ENCODE measurements at places on chromosomes 1 and 21.
A peak's percentile ranks its signal among the peaks of the same experiment; 100 is the strongest.

GRCh38 chr1:187476671-187477070 lies 647.9 kb downstream of the PLA2G4A start:
- DNase-seq, result no peak

DNA sequence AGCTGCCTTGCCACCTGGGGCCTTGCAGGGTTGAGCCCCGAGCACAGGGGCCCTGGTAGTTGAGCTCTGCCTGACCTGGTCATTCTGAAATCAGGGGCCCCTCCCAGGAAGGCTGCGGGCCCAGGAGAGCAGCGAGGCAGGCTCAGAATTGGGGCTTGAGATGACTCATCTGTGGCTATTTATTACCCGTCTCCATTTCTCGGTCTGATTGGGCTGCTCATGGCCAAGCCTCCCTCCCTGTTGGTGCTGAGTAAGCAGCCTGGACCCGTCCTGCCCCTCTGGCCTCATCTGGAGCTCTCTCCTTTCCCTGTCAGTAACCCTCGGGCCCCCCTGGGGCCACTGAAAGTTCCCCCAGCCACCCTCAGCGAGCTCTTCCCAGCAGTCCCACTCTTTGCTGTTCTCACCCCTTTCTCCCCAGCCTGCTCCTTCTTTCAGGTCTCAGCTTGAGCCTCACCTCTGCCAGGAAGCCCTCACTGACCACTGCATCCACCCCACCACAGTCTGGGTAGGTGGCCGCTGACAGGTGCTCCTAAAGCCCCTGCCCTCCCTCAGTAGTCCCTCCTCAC lies 11.0 kb upstream of the TNFRSF8 start:
- peak; percentile 56 for DNase-seq

GRCh38 chr1:9714257-9714718 lies 62.8 kb downstream of the PIK3CD start:
- no peak for DNase-seq

GRCh38 chr21:46092811-46093667 lies 4.9 kb upstream of the COL6A2 start:
- no peak for DNase-seq

DNA sequence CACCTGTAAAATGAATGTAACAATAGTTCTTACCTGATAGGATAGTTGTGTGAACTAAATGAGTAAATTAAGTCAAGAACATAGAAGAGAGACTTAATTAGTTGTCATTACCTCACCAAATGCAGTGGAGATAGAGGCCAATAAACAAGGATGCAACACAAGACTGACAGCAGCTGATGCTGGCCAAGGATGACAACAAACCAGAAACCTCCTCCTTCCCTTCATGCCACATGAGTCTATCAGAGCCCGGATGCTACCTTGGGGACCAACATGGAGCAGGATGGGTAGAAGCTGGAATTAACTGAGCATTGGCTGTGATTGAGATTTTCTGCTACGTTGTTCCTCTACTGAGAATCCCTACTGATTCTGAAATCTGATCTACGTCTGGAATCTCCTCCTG lies 30.3 kb upstream of the USP1 start:
- DNase-seq, result no peak

GRCh38 chr1:58345215-58346035 lies 201.1 kb downstream of the OMA1 start:
- no peak for DNase-seq

- no peak for DNase-seq
These were observed 1047.6 kb upstream of the ADGRL4 start for GRCh38 chr1:80054129-80054528.

GRCh38 chr1:3355089-3355488 lies 99.4 kb upstream of the ARHGEF16 start:
- DNase-seq, result no peak

DNA sequence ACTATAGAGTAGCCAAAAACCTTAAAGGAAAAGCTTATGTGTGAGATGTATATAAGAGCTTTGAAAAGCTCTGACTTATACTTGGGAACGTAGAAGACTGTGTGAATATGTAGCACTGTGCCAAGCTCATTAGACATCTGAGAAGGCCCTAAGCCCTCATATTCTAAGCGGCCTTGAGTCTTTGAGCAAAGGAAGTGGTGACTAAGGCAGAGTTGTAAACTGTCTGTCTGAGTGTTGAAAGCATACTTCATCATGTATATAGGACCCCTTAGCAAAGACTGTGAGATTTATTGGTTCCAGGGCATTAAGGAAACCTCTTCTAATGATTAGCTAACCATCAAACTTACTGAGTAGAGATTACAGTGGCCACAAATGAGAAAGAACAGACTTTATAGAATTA lies 153.3 kb upstream of the LYPLAL1 start:
- no peak for DNase-seq

- DNase-seq, result peak; percentile 55
These were observed 12.0 kb downstream of the VAV3 start for GRCh38 chr1:107952989-107953388.

- no peak for DNase-seq
These were observed 207.6 kb upstream of the NFIA start for GRCh38 chr1:60874718-60875117.

DNA sequence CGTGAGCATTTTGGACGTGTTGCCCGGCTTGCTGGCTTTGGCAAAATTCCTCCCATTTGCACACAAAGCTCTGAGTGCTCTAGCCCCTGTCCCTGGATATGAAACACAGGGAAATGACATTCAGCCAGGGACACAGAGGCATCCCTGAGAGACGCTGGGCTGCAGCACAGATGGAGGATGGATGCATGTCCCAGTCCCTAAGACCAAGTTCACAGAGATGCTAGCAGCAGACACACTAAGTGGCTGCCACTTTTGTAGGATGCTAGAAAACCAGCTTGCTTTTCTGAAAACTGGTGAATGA lies 12.5 kb downstream of the ACTRT2 start:
- DNase-seq, result no peak

GRCh38 chr1:53316766-53317581 lies 10.9 kb downstream of the LRP8 start:
- DNase-seq, result peak; percentile 55

- no peak for DNase-seq
These were observed 20.1 kb downstream of the URB1 start for GRCh38 chr21:32372755-32373154.

DNA sequence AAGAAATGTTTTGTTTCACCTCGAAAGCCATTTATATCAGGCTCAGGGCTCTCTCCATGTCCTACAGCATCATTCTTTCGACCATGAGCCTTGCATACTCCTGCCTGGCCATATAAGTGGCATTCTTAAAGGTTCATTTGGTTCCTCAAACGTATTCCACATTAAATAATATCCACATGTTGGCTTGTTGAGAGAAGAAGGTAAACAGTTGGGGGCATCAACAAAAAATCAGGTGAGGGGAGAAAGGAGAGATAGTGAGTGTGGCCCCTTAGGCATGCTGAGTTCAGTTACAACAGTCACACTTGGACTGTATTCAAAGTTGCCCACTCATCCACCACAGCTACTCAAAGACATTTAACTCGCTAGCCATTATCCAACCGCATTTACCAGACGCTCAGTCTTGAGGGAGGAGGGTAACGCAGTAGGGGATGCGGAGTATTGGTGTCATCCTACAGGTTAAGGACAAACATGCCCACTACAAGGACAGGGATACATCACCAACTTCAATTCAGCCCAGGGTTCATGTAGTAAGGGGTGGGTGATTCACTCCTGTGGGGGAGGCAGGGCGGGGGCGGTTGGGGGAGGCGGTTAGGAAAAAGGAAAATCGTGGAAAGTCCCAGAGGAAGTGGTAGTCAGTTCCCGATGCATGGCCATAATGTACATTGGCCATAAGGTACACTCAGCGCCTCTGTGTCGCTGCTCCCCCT lies 1.4 kb downstream of the ZNF697 start:
- no peak for DNase-seq

- peak; percentile 94 for DNase-seq
These were observed 4.8 kb upstream of the SLC2A1 start for GRCh38 chr1:42963378-42964043.

DNA sequence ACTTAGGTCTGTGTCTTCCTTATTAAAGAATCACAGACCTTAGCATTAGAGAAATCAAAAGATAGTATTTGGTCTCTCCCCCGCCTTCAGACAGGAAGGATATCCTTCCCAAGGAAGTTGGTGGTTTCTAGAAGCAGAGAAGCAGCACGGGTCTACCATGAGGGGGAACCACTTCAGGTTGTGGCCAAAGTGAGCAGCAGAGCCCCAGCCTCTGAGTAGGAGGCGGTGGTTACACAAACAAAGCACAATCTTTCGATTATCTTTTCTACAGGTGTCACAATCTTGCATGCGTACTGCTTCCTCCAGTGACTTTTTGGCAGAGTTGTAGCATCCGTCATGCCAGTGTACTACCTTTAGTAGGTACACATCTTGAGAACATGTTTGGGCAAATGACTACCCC lies 8.8 kb downstream of the PGLYRP4 start:
- DNase-seq, result no peak

- peak; percentile 28 for DNase-seq
These were observed 15.4 kb downstream of the KIF17 start for GRCh38 chr1:20702416-20702815.

GRCh38 chr1:218171302-218171893 lies 113.7 kb upstream of the RRP15 start:
- DNase-seq, result peak; percentile 70

DNA sequence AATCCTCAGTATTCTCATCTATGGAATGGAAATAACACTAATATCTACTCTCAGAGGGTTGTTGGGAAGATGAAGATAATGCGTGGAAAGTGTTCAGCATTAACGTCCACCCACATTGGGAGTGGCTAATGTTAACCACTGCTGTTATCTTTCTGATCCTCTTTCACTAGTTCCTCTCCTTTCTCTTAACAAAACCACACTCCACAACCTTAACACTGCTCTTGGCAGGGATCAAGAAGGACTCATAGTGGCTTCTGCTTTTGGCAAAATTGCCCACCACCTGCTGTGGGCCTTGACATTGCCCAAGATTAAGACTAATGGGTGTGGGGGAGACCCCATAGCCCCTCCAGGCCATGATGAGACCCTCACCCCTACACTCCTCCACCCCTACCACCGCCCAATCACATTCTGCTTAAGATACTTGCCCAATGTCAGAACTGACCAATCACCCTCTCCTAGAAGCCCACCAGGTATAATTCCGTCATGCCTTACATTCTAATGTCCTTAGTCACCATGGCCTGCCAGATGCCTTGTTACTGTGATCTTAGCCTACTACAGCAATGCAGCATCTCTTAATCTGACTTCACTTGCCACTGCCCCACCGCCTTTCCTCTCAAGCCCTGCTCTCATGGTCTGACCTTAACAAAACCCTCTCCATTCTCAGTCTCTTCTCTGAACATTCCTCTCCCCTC lies 27.1 kb downstream of the DHCR24 start:
- DNase-seq, result peak; percentile 74

- no peak for DNase-seq
These were observed 641 bp upstream of the KCNK2 start for GRCh38 chr1:215081661-215082531.

DNA sequence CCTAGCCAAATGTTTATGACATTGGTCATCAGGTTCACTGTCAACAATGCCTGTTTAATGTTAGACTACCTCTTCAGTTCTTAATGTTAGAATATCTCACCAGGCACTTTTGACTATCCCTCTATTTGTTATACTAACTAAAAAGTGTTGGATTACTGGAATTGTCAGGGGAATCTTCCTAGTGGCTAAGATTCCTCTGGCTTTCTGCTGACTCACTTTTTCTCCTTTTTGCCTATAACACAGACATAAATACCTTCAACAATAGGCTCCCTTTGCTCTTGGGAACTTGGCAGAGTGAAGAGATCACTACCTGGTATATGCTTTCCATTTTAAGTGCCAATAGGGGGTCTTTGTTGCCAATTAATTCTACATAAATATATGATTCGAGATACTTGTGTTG lies 68.5 kb downstream of the TMEM200B start:
- no peak for DNase-seq

GRCh38 chr1:3948344-3948743 lies 48.3 kb upstream of the C1orf174 start:
- no peak for DNase-seq

- no peak for DNase-seq
These were observed 33.7 kb upstream of the LRP8 start for GRCh38 chr1:53361541-53361961.

- DNase-seq, result no peak
These were observed 81.7 kb upstream of the VANGL1 start for GRCh38 chr1:115560027-115560426.

DNA sequence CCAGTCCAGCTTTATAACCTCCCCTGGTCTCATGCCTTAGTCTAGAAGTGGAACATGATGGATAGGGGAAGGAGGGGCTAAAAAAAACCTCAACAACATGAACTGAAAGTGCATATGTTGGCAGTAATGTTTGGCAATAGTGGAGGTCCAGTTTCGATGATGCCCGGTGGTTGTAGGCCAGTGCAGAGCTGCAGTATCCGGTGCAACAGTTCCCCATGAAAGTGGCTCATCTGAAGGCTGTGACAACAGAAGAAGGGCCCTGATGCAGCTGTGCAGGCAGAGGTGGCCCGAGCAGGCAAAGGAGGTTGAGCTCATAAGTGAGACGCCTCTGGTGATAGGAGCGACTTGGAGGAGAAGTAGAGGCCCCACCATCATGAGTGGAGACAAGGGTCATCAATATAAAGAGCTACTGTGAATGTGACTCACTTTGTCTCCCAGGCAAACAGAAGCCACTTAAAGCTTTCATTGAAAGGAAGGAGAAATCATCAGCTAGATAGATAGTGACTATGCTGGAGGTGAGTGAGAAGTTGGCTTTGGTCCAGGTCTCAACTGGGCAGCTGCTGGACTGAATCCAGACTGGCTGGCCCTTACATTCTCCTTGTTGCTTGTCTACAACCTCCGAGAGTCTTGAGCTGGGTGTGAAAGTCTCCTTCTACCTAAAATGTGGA lies 10.2 kb upstream of the CREG1 start:
- no peak for DNase-seq

GRCh38 chr21:31622397-31622796 lies 37.1 kb upstream of the SOD1 start:
- DNase-seq, result peak; percentile 17

- DNase-seq, result no peak
These were observed 320.0 kb downstream of the CHRM3 start for GRCh38 chr1:239706245-239706892.

DNA sequence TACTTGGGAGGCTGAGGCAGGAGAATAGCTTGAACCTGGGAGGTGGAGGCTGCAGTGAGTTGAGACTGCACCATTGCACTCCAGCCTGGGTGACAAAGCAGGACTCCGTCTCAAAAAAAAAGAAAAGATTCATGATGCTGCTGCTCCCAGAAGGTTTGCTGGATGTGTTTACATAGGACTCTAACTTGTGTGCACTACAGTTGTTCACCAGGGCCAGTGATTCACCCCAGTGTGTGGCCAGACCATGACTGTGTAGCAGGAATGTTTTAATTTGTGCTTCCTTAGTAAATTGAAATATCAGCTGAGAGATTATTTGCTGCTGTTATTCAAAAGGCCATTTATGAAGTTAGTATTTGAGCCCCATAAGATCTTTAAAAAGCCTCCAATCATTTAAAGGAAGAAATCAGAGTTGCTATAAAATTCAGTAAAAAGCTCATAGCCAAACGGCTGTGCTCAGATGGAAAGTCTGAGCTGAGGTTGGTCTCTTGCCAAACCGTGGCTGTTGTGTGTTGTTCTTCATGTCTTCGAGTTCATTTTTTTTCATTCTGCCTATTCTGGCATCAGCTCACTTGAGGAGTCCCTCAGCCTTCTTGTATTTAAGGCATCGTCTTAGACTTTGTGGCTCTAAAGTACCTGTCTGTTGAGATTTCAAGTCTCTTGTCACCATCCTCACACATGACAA lies 18.1 kb upstream of the PGD start:
- no peak for DNase-seq

- DNase-seq, result no peak
These were observed 88.1 kb upstream of the HNRNPU start for GRCh38 chr1:244952280-244952933.

GRCh38 chr1:8348777-8349472 lies 31.0 kb downstream of the SLC45A1 start:
- DNase-seq, result peak; percentile 66

Measured in common myeloid progenitor, CD34-positive (primary cell).